ENCODE measurements at places on chromosomes 3 and 15.
A peak's percentile ranks its signal among the peaks of the same experiment; 100 is the strongest.

DNA sequence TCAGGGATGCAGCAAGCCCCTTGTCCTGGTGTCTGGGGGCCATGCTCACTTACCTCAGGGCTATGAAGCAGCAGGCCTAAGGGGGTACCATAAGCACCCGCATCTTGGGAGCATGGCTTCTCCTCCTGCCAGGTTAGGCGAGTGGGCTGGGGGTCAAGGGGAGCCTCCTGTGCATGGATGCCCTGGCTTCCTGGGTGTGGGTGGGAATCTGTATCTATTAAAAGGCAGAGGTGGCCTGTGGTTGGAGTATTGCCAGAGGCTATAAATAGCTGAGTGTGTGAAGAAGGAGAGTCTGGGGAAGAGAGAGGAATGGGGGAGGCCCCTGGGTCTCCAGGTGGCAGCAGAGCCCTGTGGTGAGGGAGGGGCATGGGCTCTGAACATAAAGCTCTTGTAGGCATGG is 19.5 kb downstream of the ACVR2B start:
- DNase-seq: no peak

GRCh38 chr15:74988007-74988800 is 7.2 kb upstream of the SCAMP5 start:
- no peak for DNase-seq

GRCh38 chr3:23488618-23489017 is 285.5 kb downstream of the UBE2E2 start:
- DNase-seq: no peak

- no peak for DNase-seq
Observed at GRCh38 chr3:11734-12133, 184.8 kb upstream of the CHL1 start.

GRCh38 chr15:25208735-25209134 is 230.1 kb downstream of the UBE3A start:
- no peak for DNase-seq

DNA sequence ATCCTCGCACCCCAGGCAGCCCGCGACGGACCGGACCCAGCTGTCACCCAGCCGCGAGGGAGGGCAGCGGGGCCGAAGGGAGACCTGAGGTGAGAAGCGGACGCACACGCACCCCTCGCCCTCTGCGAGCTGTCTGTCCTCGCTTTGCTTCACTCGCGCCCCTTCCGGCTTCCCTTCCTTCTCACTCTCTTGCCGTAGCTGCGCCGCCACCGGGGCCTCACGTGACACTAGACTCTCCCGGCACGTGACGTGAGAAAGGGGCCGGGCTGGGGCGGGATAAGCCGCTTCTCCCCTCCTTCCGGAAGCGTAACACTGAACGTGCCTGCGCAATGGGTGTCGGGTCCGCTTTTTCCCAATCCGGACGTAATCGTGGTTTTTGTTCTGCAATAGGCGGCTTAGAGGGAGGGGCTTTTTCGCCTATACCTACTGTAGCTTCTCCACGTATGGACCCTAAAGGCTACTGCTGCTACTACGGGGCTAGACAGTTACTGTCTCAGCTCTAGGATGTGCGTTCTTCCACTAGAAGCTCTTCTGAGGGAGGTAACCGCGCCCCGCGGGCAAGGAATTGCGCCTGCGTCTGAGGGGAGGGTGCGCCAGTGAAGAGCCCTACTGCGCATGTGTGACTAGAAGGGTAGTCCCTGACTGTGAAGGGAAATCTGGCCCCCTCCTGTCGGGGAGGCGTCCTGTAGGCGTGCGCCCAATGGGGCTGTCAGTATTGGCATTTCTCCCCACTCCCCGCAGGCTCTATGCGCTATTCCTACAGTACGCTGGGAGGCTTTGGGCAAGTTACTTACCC is at the start of the genes ATG3 and SLC35A5:
Gene ATG3 (minus strand): TSS at position 229 of the 796 bp plus-strand sequence. CDS start 434 bp downstream, outside the sequence.
Gene SLC35A5 (plus strand): TSS at position 312 of the 796 bp plus-strand sequence. CDS start 1,359 bp downstream, outside the sequence.
- DNase-seq: peak; percentile 93

- no peak for DNase-seq
Observed at GRCh38 chr3:88321363-88322050, 171.7 kb downstream of the C3orf38 start.

GRCh38 chr3:145370870-145371269 is 790.1 kb downstream of the PLOD2 start:
- no peak for DNase-seq

- DNase-seq: no peak
Observed at GRCh38 chr15:91593653-91594052, 259.9 kb upstream of the SLCO3A1 start.

GRCh38 chr15:76576523-76577279 is 240.1 kb downstream of the ISL2 start:
- DNase-seq: peak; percentile 79

DNA sequence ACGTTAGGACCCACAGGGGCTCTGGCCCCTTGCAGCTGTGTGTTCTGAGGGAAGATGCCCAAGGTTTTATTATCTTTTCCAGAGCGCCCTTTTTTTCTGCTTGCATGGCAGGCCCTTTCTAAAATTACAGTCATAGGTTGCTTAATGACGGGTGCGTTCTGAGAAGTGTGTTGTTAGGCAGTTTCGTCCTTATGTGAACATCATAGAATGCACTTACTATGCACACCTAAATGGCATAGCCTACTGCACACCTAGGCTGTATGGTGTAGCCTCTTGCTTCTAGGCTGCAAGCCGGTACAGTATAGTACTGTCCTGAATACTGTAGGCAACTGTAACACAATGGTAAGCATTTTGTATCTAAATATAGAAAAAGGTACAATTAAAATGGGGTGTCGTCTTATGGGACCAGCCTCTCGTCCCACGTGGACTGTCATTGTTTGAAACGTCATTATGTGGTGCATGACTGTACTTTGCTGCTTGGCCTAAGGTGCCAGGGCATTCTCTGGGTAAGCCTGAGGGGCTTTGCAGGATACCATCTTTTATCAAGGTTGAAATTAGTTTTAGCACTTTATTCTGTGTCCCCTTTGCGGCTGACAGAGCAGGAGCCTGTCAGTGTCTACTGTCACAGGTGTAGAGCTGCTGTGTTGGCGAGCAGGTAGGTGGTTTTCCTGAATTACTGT is 10.9 kb downstream of the KLF13 start:
- no peak for DNase-seq

- DNase-seq: no peak
Observed at GRCh38 chr3:58670506-58671135, 4.0 kb upstream of the FAM3D start.
